ENCODE measurements at places on chromosomes 16 and 17.

GRCh38 chr17:79042421-79043190, 18.6 kb downstream of the C1QTNF1 start:
- no peak for DNase-seq

- no peak for DNase-seq
Observed at GRCh38 chr17:77478899-77479298, 338.1 kb downstream of the SEC14L1 start.

DNA sequence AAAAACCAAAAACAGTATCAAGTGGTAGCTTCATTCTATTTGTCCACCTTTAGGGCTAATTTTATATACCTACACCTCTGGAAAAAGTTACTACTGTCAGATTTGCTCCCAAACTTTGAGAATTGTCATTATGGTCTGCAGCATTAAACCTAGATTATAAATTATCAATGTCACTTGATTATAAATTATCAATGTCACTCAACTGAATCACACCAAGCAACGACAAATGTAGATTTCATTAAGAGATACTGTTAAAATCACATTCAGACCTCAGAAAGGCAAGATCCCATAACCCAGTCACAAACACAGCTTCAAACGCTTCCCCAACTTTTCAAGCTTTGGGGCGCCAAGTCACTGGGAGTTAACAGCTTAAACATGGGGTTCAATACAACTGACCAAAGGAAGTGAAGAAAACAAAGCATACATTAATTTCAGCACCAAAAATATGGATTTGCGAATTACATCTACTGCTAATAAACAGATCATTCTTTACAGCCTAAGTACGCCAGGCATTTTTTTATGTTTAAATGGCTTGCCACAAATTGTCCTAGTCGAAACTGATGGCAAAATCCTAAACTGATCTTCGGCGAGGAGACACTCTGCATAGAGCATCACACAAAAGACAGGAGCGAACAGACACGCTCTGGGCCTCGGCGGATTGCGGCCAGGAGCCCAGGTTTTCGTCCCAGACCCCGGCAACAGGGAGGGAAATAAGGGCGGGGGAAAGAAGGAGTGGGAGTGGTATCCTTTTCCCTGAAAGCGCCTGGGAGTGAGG, 981 bp downstream of the GLG1 start:
- no peak for DNase-seq

DNA sequence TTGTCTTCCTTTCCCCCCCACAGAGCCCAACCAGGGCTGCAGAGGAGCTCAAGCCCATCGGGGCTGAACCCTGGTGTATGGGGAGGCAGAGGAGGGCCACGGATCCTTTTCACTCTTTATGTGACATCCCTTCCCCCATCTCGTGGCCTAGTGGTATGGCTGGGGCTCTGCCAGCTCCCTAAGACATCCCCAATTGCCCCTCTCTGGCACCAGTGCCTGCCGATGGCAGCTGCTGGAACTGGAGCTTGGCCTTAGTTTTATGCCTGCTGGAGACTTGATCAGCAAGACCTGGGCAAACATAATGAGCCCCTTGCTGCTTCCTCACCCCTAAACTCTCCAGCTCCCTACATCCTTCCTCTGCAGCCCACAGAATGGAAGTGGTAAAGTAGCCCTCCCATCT, 8.0 kb upstream of the TOP2A start:
- no peak for DNase-seq

DNA sequence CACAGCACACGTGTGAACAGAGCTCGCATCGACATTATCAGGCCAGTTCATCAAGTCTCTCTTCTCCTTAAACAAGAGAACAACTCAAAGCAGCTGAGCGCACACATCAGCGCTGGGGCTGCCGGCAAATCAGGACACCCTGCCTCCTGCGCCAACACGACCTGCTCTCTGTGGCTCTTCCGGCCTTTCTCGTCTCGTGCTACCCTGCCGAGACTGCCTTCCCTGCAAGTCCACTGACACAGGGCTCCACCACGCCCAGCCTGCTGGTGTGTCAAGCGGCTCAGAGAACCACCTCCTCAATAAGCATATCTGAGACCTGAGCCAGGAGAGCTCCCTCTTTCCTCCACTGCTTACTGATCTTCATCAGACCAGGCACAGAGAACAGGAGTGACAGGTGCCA, 96.9 kb downstream of the ZNF778 start:
- no peak for DNase-seq

DNA sequence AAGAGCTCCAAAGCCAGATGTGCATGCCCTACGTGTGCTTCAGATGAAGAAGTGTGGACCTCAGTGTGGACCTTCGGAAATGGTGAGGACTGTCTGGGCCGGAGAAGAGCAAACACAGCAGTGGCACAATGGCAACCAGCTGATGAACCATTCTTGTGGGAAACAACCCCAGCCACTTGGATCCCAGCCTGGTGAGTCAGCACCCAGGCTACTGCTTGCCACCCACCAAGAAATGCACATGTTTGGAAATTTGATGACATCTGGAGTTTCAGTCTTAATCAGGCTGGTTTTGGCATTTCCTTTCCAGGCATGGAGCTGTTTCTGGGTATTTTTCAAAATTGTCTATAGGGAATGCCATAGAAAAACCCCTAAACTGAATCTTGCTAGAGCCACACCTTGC, 42.7 kb downstream of the DYNLRB2 start:
- no peak for DNase-seq

DNA sequence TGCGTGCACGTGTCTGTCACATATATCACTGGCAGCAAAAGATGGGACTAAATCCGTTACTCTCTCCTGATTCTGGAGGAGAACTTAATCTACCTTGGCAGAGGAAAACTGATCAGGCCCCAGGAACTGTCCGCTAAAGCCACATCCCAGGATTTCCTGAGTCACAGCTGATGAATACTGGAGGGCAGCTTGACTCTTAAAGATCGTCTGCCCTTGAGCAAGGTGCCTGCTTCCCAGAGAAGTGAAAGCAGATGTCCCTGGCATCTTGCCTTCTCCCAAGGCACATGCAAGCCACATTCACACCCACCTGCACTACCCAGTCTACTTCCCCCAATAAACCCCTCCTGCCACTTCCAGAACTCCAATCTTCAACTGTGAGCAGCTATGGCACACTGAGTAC, 99.8 kb downstream of the CPPED1 start:
- DNase-seq, result no peak

GRCh38 chr16:74252329-74252728, 44.3 kb upstream of the PSMD7 start:
- DNase-seq, result peak; percentile 27

DNA sequence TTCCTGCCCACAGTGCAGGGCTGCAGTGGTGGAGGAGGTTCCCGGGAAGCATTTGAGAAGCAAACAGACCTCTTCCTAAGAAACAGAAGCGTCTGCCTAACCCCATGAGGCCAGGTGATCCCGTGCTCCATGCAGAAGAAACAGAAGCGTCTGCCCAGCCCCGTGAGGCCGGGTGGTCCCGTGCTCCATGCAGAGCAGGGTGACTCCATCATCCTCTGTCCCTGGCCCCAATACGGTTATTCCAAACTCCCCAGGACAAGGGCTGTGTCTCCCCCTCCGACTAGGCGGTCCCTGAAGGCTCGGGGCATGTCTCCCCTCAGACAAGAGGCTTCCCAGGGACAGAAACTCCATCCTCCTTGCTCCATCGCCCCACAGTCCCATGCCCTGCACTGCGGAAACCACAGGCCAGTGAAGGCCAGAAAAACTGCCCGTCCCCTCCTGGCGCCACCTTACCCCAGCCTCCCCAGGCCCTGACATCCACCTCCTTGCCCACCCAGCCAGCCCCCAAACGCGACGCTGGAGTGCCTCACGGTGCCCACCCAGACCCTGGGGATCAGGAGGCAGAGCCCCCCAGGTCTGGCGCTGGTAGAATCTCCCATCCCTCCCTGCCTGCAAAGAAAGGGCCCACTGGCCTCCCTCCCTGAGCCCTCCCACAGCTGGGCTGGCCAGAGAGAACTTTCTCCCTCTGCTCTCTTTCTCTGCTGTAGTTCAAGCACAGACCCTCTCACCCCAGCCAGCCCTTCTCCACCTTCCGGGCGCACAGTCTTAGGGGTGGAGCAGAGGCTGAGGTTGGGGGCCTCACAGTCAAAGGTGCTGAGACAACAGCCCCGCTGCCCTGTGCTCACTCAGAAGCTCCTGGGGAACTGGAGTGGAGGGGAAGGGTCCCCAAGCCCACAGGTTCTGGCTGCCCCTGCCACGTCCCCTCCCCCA, 30.6 kb upstream of the KRT17 start:
- DNase-seq, result no peak

DNA sequence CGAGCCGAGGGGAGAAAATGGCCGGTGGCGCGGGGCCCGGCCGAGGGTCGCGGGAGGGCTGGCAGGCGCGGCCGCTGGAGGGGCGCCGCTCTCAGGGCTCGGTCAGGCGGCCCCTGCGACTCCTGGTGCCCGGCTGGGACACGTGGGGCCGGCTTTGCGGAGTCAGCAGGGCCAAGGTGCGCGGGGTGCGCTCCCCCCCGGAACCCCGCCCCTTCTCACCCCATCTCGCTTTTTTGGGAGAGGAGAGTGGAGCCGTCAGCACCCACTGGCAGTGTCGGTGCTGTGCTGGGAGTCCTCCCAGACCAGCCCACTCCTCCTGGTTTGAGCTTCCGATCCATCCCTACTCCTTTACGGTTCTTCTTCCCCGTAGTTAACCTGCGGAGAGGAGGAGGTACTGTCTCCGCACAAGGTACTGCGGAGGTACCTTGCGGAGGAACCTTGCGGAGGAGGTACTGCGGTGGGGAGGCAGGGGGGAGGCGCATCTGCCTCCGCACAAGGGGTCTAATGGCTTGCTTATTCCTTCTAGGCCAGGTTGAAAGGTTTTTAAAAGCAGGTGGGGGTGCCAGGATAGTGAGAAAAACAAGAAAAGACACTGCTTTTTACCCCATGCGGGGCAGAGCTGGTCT, 19.1 kb upstream of the CBX8 start:
- no peak for DNase-seq

GRCh38 chr16:1581804-1582203, 30.1 kb downstream of the IFT140 start:
- no peak for DNase-seq

GRCh38 chr17:37305406-37305905, 70.3 kb upstream of the C17orf78 start:
- no peak for DNase-seq

GRCh38 chr17:37234106-37234505, 141.7 kb upstream of the C17orf78 start:
- DNase-seq, result no peak

GRCh38 chr17:40953881-40954280, 12.9 kb downstream of the KRT39 start:
- DNase-seq, result no peak

GRCh38 chr17:63354256-63354655, 91.8 kb downstream of the CYB561 start:
- no peak for DNase-seq

GRCh38 chr16:83689385-83689831, 118.4 kb upstream of the HSBP1 start:
- DNase-seq, result no peak

DNA sequence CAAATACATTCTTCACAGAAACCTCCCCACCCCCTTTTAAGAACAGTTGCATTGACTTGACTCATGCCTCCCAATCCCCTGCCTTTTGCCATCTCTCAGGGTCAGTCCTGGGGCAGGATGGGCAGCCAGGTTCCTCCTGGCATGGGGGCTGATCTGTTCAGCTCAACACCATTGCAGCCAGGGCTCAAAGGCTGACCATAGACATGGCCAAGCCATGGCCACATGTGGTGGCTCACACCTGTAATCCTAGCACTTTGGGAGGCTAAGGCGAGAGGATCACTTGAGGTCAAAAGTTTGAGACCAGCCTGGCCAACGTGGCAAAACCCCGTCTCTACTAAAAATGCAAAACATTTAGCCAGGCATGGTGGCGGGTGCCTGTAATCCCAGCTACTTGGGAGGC, 14.1 kb downstream of the ATP2C2 start:
- DNase-seq, result no peak

DNA sequence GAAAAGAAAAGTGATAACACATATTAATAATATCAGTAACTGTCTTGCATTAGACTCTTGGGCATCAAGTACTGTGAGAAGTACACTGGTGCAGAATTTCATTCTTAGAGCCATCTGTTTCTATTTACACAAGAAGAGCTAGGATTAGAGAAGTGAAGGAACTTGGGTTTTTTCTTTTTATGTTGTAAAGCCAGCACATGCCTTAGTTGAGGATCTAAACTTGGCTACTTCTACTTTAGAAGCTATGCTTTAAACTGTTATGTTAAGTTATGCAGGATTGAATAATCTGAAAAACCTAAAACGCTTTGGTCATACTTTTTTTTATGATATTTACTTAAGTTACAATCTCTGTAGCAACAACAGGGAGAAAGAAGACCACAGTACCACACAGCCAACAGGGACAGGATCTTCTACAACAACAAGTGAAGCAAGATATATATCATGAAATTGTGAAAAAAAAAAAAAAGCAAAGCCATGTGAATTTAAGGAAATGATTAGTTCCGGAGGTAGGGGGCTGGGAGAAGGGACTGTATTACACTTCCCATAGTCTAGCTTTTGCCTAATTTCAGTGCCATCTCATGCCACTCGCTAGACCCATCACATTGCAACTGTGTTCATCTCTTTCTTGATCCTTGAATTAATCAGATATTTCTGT, 305.1 kb upstream of the GOT2 start:
- DNase-seq, result peak; percentile 4

DNA sequence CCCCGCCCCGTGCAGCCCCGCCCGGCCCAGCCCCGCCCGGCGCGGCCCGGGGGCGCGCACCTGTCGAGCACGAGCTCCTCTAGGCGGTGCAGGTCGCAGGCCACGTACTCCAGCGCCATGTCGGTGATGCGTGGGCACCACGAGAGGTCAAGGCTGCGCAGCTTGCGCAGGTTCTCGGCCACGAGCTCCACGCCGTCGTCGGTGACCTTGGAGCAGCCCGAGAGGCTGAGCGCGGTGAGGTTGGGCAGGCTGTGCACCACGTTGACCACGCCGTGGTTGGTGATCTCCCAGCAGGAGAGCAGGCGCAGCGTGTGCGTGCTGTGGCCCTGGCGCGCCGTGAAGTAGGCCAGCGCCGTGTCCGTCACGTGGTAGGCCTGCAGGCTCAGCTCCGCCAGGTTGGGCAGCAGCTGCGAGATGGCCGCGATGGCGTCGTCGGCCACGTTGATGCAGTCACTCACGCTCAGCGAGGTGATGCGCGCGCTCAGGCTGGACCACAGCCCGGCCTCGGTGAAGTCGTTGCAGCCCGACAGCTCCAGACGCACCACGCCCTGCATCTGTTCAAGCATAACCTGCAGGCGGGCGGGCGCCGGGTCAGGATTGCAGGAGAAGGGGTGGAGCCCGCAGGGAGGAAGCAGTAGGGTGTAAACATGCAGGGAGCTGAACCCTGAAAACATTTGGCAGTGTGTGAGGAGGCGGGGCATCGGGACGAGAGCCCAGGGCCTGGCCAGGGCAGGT, 5.3 kb upstream of the WDR24 start:
- no peak for DNase-seq

DNA sequence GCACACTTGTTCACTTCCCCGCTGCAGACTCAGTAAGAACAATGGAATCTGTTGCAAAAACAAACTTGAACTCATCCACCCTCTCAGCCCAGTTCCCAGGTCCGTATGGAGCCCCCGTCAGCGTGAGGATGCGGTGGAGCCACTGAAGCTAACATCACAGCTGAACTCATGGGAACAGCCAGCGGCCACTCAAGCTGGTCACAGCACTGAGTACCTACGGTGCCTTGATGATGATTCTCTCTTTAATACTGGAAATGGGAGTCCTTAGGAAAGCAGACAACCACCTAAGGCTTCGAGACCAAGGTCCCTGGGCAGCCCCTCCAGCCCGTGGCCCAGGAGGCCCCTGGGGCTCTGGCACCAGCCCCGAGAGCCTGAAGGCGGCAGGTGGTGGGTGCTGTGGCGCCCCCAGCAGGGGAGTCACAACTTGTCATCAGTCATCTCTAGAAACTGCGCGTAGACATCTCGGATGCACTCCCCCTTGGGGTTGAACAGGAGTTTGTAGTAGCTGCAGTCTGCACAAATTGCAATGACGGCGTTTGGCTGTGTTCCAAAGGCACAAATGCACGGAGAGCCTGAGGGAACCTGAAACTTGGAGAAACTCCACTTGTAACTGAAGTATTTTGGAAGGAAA, 31.0 kb upstream of the RHOT1 start:
- DNase-seq, result no peak
